ENCODE measurements at places on chromosomes 7 and 10. TPM values are rescaled to one million over a fixed set of nuclear protein-coding genes. Genes with fewer than 3 reads are reported as not detected.

GRCh38 chr7:55449992-55450535 lies 84.9 kb downstream of the LANCL2 start:
- H3K4me3 ChIP-seq, result no peak overlapping the region
- H3K27me3 ChIP-seq, result no peaks in the 10 kb centered on the region
- H3K4me1 ChIP-seq, result no peaks in the 10 kb centered on the region
- H3K27ac ChIP-seq, result no peak overlapping the region
- no peaks in the 10 kb centered on the region for H3K36me3 ChIP-seq
- no peak for DNase-seq

- DNase-seq, result no peak
- H3K4me1 ChIP-seq, result peaks cover 5% of the 10 kb centered on the region
- H3K36me3 ChIP-seq, result no peaks in the 10 kb centered on the region
These were observed 205.6 kb upstream of the ETV1 start for GRCh38 chr7:14195079-14195478.

- H3K4me3 ChIP-seq, result peak overlapping the region; percentile 55
- peak; percentile 44 for DNase-seq
These were observed 10.4 kb downstream of the ATG9B start for GRCh38 chr7:151013733-151014497.

Gene SLC26A5
- total RNA-seq, result not detected

- no peaks in the 10 kb centered on the region for H3K27me3 ChIP-seq
- no peak overlapping the region for H3K4me3 ChIP-seq
- H3K4me1 ChIP-seq, result no peaks in the 10 kb centered on the region
- DNase-seq, result no peak
- no peak overlapping the region for H3K27ac ChIP-seq
- H3K36me3 ChIP-seq, result no peaks in the 10 kb centered on the region
These were observed 6.4 kb upstream of the CSTF2T start for GRCh38 chr10:51705774-51706173.

All from astrocyte (in vitro differentiated cells and primary cell).